ENCODE measurements at places on chromosomes 13 and 19.

DNA sequence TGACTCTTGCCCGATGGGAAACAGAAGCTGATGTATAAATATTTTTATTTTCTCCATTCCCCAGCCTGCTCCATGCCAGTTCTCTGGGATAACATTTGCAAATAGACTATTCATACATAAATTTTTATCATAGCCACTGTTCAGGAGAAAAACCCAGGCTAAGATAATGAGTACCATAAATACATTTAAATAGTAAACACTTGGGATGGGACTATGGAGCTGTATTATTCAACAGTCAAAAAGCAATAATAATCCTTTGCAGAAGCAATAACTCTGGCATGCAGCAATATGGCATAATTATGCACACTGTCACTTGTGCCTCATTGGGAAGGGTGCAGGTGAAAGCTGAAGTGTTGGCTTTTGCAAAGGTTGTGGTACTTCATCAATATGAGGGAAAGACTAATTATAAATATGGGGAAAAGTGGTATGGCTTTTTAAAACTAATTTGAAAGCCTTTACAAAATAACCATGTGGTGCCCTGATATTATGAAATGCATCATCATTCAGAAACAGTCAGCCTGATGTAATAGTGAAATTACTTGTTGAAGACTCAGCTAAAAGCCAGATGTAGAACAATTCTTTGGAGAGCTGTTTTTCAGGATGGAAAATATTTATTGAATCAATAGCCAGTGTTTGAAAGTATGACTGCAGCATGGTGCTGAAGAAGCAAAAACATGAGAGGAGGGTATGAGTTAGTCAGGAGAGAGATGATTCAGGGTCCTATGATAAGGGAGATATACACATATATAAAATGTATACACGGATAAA lies 2476.7 kb downstream of the PCDH9 start:
- no peak for DNase-seq

DNA sequence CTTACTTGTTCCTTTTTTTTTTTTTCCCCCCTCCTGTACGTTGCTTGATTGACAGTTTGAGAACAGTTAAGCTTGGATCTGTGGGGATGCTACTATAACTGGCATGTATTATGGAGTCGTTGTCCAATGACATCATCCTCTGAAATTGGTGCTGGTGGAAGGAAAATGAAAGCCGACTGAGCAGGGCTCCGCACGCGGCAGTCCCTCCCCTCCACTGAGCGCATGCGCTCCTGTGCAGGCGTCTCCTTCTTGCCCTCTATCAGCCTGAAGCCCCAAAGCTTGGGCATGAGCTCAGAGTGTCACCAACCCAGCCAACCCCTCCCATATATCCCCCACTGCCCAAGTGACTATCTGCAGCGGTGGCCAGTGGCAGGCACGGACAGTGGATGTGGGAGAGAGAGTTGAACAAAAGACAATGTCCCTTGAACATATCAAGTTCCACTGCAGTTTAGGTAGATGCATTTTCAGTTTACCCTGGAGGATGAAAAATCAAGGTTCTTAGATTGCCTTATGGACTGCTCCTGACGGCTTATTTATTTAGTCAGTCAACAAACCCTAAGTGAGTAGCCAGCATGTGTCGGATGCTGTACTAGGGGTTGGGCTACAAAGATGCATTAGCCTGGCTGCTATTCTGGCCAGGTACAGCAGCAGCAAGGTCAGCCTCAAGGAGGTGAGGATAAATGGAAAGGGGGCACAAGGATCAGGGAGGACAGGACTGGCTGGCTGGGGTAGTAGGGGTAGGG lies 20.8 kb downstream of the MBNL2 start:
- DNase-seq, result no peak

GRCh38 chr13:33872005-33872351 lies 54.0 kb downstream of the RFC3 start:
- no peak for DNase-seq

GRCh38 chr19:49210108-49210900 lies 52.7 kb downstream of the TRPM4 start:
- DNase-seq, result no peak

- DNase-seq, result no peak
Measured at GRCh38 chr13:94705081-94706030, 7.0 kb downstream of the SOX21 start.

Data from activated CD8-positive, alpha-beta memory T cell treated with anti-CD3 and anti-CD28 coated beads for 1 hour (primary cell).